ENCODE measurements at places on chromosomes 7 and 10.
A peak's percentile ranks its signal among the peaks of the same experiment; 100 is the strongest.

DNA sequence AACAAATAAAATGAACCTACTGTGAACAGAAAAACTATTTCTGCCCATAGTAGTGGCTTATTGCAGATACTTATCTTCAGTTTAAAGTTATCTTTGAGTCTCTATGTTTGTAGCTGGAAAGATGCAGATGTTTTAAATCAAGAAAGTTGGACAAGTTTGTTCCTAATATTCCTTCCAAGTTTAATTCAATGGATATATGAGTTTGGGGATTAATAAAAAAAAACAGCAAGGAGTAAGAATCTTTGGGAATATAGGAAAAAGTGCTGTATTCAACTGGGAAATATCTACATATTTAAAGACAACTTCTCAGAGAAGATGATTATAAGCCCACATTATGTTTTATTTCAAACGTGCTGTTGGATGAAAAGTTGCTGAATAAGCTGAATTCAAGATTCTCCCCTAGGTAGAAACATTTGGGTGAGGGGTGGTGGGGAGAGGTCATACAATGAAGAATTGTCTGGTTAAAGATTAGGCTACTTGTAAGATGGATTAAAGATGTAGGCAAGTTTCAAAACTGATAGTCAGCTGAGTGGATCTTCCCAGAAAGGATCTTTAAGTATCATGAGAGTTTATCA is 1135.2 kb downstream of the CNTNAP2 start:
- no peak for DNase-seq

- no peak for DNase-seq
Measured at GRCh38 chr10:3464760-3465405, 292.3 kb upstream of the PITRM1 start.

GRCh38 chr7:2405601-2406345 is 2.4 kb downstream of the CHST12 start:
- peak; percentile 84 for DNase-seq

DNA sequence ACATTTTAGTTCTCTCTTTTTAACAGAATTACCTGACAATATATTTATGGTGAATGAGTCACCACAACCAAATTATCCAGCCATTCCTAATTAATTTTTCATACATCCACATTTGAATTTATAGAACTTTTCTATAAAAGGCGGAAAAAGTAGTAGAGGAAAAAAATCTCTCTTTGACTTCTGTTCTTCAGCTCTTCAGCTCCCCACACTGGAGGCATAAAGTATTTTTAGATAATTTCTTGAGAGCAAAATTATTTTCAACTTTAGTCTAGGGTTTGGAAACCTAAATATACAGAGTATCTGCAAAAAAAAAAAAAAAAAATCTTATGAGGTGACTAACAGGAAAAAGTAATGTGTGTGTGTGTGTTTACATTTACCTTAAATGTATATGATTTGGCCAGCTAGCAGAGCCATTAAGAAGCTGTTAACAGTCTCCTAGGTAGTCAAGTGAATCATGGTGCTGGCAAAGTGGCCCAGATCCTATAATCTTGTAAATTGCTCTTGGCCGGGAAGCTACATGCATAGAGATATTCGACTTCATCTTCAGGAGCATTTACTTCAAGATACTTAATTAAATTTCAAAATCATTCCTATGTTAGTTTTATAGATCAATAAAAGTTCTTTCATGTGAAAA is 383.1 kb upstream of the STEAP1 start:
- DNase-seq = no peak

- DNase-seq = no peak
Measured at GRCh38 chr7:121105262-121105661, 116.8 kb downstream of the CPED1 start.

GRCh38 chr10:70917635-70918034 is 29.3 kb upstream of the PCBD1 start:
- no peak for DNase-seq

DNA sequence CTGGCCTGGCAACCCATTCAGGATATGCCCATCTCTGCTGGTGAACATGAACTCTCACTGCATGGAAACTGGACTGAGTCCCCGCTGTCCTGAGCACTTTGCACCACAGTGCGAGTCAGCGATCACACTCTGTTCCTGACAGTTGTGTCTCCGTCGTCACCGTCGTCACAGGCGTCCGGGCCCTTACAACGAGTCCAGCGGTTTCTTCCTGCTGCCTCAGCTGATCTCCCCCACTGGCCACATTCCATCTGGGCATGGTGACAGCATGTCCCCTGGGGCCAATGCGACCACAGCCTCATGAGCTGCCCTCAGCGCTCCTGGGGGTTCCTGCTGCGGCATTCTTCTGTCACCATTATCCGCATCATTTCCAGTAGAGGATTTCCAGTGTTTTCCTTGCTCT is 76.8 kb upstream of the KLF6 start:
- no peak for DNase-seq

GRCh38 chr7:131781-132482 is 60.4 kb upstream of the FAM20C start:
- no peak for DNase-seq

DNA sequence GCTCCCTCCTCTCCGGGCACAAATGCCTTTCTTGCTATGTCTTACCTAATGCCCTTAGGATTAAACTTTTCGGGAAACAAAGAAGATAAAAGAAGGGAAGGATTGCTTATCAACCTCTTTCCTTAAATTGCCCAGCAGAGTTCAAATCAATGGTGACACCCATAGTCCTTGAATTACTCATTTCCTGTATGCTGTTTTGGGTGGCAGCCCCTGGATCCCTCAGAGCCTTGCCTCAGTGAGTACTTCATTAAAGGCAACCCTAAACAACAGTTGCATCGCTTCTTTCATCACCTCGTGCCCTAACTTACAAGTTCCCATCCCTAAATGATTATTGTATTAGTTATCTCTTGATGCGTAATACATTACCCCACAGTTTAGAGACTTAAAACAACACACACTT is 31.6 kb upstream of the WAPL start:
- no peak for DNase-seq

DNA sequence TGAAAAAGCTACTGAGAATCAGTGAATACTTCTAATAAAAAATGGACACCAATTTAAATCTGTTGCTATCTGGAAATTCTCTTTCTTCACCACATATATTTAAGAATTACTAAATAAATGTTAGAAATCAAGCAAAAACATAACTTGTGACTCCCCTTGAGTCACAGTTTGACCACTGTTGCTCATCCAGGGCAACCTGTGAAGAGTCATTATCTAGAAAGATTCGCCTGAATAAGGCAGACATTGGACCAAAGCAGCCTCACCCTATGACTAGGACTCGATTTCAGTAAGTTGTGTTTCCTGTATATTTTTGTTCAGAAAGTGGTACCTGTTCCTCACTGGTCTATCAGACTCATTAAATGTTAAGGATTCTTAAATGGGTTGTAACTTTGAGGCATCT is 572.4 kb downstream of the ATRNL1 start:
- DNase-seq = no peak

- no peak for DNase-seq
Measured at GRCh38 chr7:75590373-75591005, 98.4 kb downstream of the SPDYE5 start.

- peak; percentile 71 for DNase-seq
Measured at GRCh38 chr7:157495594-157495993, 158.8 kb downstream of the DNAJB6 start.

DNA sequence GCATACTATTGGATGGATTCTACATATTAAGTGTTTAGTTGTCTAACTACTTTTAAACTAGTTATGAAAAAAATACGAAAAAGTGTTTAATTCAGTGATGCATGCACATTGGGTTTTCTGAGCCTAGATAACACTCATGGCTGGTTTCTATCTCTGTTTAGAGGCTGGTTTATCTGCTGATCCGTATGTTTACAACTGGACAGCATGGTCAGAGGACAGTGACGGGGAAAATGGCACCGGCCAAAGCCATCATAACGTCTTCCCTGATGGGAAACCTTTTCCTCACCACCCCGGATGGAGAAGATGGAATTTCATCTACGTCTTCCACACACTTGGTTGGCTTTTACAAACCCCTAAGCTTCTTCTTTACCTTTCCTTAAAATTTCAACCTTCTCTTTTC is 10.2 kb downstream of the GPNMB start:
- DNase-seq = no peak

- DNase-seq = no peak
Measured at GRCh38 chr10:131735577-131735976, 165.2 kb upstream of the PPP2R2D start.

GRCh38 chr7:129665013-129665401 is 53.5 kb downstream of the NRF1 start:
- DNase-seq = no peak

DNA sequence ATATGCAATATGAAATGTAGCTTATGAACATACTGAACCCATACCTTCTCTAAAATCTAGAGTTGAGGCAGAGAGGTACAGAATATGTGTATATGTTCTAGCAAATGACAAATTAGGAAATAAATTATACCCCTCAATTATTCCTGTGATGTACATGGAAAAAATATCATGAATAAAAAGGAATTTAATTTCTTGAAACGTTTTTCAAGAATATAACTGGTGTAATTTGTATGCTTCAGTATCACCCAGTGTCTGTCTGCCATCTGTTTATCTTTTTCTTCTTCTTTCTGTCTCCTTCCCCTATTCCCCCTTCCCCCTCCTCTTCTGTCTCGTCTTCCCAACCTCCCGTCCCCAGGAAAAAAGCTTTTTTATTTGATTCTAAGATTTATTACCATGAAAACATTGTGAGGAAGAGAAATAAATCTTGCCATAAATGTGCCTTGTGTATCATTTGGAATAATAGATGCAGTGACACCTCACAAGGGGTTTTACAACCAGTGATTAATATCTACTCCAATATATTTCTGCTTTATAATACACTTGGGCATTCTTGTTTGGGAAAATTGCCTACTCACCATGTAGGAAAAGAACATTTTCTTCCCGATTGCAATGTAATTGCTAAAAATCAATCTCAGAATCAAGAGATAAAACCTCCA is 12.2 kb downstream of the LANCL2 start:
- no peak for DNase-seq

DNA sequence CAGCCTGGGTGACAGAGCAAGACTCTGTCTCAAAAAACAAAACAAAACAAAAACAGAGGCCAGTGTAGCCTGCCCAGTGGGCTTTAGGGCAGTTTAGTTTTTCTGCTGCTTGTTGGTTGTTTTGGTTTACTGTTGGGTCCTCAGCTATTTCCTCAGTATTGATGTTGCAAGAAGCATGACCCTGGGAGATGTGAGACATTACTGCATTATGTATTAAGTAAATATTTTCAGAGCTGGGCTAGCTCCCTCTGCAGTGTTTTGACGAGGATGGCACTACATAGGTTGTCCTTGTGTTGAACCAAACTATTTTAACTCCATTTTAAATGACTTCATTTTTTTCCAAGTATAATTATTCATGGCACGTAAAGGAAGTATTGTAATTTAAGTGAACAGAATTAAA is 4.8 kb downstream of the AKAP9 start:
- no peak for DNase-seq

DNA sequence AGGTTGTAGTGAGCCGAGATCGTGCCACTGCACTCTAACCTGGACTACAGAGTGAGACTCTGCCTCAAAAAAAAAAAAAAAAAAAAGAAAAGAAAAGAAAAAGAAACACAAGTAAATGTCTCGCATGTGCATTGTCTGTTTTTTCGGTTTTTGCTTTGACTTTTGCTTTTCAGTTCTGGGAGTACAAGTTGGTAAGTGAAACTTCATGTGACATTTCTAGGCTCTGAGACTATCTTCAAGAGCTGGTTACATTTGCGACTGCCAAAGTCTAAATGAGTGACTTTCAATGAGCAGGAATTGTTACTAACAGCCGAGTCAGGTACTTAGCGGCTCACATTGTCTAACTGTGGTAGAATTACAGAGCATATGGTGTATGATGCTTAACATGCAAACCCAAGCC is 107.0 kb upstream of the CELF2 start:
- DNase-seq = no peak

DNA sequence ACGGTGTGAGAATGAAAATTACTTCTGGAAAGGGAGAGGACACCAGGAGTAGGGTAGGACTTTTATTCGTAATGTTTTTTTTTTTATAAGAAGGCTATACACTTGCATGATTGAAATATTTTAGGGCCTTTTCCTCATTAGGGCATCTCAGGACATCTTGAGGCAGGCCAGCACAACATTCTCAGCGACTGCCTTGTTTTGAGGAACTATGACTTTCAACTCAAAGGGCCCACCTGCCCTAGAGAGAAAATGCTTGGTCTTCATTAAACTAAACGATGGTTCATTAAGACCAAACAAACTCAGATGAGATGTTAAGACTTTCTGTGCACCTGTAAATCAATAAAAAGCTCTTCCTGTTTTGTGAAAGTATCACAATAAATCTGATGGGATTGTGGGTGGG is 11.3 kb downstream of the NOD1 start:
- no peak for DNase-seq
